ENCODE measurements at places on chromosomes 4 and X. TPM values are rescaled to one million over a fixed set of nuclear protein-coding genes. Genes with fewer than 3 reads are reported as not detected.

DNA sequence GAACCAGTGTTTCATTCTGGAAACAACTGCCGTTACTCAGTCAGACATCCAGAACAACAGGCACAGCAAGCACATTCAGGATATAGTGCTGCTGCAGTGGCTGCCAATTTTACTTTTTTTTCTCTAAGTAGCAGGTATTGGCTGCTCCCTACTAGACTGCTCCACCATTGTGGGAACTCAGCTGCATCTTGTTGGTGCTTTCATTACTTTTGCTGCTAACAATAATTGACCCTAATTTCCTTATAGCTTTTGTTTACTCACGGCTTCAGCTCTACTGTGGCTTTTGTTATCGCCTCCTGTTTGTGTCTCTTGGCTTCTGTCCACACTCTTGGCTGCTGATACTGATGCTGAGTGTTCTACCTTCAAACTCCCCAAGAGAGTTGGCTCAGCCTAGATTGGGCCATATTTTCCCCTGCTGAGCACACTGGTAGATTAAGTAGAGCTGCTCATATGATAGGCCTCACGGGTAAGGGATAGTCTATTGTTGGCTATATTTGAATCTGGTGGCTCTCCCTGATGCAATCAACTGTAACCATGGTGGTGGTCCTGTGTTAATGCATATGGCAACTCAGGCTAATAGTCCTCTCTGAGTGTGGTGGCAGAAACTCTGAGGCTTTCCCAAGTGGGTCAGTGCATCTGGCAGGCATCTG, 44.5 kb upstream of the IL2 start:
- H3K4me3 ChIP-seq = no peak overlapping the region
- H3K4me1 ChIP-seq = no peaks in the 10 kb centered on the region
- no peaks in the 10 kb centered on the region for H3K36me3 ChIP-seq
- no peak for DNase-seq
- no peak overlapping the region for H3K27ac ChIP-seq

GRCh38 chr4:183197140-183197539, 98.1 kb downstream of the WWC2 start:
- no peak for DNase-seq
- H3K27ac ChIP-seq = no peak overlapping the region
- no peak overlapping the region for H3K4me3 ChIP-seq
- H3K36me3 ChIP-seq = no peaks in the 10 kb centered on the region
- H3K27me3 ChIP-seq = no peaks in the 10 kb centered on the region

DNA sequence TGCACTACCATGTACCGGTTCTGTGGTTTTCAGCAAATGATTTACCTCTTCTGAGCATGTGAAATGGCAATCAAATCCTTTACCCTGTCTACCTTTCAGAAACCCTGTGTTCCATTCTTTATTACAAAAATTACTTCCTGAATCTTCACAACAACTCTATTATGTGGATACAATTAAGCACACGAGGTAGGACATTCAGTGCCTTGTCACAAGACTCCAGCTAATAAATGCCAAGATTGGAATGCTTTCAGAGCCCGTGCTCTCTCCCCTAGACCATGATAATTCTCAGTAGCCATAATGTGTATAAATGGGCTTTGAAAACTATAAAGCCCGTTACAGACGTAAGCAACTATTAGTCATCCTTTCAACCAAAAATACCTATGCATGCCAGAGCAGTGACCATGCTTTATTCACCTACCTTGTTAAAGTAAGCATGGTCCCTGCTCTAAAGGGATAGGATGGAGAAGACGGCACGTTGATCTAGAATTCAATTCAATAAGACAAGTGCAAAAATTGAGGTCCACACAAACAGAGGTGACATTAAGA, 2.4 kb downstream of the RXFP1 start:
- H3K27ac ChIP-seq = no peak overlapping the region
- no peak overlapping the region for H3K4me3 ChIP-seq
- no peaks in the 10 kb centered on the region for H3K36me3 ChIP-seq
- no peaks in the 10 kb centered on the region for H3K27me3 ChIP-seq
- H3K4me1 ChIP-seq = no peaks in the 10 kb centered on the region

Gene RIBC1
- total RNA-seq = 0.92 TPM

- no peaks in the 10 kb centered on the region for H3K36me3 ChIP-seq
- H3K27me3 ChIP-seq = no peaks in the 10 kb centered on the region
- H3K27ac ChIP-seq = no peak overlapping the region
- no peaks in the 10 kb centered on the region for H3K4me1 ChIP-seq
- DNase-seq = no peak
- no peak overlapping the region for H3K4me3 ChIP-seq
These were observed 83.1 kb downstream of the TEX13C start for GRCh38 chrX:125402807-125403206.

Gene MAD2L1
- total RNA-seq = 2.8 TPM

GRCh38 chr4:825971-826330, at the start of gene CPLX1:
Gene CPLX1 (minus strand): TSS chr4:826129. CDS start chr4:824522, 1,607 bp downstream.
- H3K36me3 ChIP-seq = no peaks in the 10 kb centered on the region
- no peak within 1 kb of the TSS for H3K4me3 ChIP-seq
- peaks cover 21% of the 10 kb centered on the region for H3K4me1 ChIP-seq
- no peak for DNase-seq
- no peak within 1 kb of the TSS for H3K27ac ChIP-seq
- peaks cover 81% of the 10 kb centered on the region for H3K27me3 ChIP-seq

GRCh38 chrX:136666088-136666487, 18.1 kb downstream of the CD40LG start:
- DNase-seq = no peak
- no peaks in the 10 kb centered on the region for H3K36me3 ChIP-seq
- H3K27ac ChIP-seq = no peak overlapping the region
- no peaks in the 10 kb centered on the region for H3K4me1 ChIP-seq
- H3K4me3 ChIP-seq = no peak overlapping the region

GRCh38 chr4:156898373-156899117, 73.1 kb downstream of the PDGFC start:
- H3K27me3 ChIP-seq = no peaks in the 10 kb centered on the region
- no peaks in the 10 kb centered on the region for H3K36me3 ChIP-seq
- H3K4me3 ChIP-seq = no peak overlapping the region

GRCh38 chr4:69120870-69121269, 24.6 kb downstream of the UGT2B7 start:
- H3K4me3 ChIP-seq = no peak overlapping the region
- no peak overlapping the region for H3K27ac ChIP-seq
- no peaks in the 10 kb centered on the region for H3K27me3 ChIP-seq

DNA sequence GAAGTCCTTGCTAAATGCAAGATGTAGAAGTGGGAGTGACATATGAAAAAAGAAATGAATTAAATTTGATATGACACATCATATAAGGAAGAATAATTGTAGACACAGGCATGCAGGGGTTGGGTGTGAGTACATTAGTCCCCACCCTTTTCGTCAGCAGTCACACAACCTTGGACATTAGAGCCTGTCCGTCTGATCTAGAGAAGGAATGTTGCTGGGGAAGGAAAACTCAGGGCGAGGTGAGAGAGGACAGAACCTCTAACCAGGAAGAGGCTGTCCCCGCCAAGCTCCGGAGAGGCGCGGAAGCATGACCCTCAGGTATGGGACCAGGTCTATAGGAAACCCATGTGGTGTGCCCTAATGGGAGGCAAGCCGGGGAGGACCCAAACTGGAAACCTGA, 102.1 kb downstream of the RELL1 start:
- DNase-seq = no peak
- H3K4me1 ChIP-seq = no peaks in the 10 kb centered on the region
- H3K4me3 ChIP-seq = no peak overlapping the region
- no peaks in the 10 kb centered on the region for H3K27me3 ChIP-seq

DNA sequence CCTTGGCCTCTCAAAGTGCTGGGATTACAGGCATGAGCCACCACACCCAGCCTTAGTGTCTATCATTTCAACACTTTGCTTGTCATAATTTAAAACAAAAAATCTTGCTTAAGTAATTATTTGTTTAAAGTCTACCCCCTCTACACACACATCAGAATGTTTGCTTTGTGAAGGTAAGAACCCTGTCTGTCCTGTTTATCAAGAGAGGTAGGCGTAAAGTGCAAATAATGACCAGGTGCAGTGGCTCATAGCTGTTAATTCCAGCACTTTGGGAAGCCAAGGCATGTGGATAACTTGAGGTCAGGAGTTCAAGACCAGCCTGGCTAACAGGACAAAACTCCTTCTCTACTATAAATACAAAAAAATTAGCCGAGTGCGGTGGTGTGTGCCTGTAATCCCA, 326.7 kb upstream of the CLNK start:
- DNase-seq = no peak
- no peak overlapping the region for H3K4me3 ChIP-seq
- no peaks in the 10 kb centered on the region for H3K36me3 ChIP-seq
- H3K27me3 ChIP-seq = no peaks in the 10 kb centered on the region

GRCh38 chr4:187491286-187491685, 504.3 kb upstream of the ZFP42 start:
- no peaks in the 10 kb centered on the region for H3K27me3 ChIP-seq
- DNase-seq = no peak
- H3K27ac ChIP-seq = no peak overlapping the region
- no peak overlapping the region for H3K4me3 ChIP-seq

- DNase-seq = no peak
- H3K4me1 ChIP-seq = no peaks in the 10 kb centered on the region
- no peak overlapping the region for H3K27ac ChIP-seq
- no peaks in the 10 kb centered on the region for H3K36me3 ChIP-seq
- H3K27me3 ChIP-seq = no peaks in the 10 kb centered on the region
- no peak overlapping the region for H3K4me3 ChIP-seq
These were observed 46.2 kb downstream of the STAP1 start for GRCh38 chr4:67604749-67605148.

DNA sequence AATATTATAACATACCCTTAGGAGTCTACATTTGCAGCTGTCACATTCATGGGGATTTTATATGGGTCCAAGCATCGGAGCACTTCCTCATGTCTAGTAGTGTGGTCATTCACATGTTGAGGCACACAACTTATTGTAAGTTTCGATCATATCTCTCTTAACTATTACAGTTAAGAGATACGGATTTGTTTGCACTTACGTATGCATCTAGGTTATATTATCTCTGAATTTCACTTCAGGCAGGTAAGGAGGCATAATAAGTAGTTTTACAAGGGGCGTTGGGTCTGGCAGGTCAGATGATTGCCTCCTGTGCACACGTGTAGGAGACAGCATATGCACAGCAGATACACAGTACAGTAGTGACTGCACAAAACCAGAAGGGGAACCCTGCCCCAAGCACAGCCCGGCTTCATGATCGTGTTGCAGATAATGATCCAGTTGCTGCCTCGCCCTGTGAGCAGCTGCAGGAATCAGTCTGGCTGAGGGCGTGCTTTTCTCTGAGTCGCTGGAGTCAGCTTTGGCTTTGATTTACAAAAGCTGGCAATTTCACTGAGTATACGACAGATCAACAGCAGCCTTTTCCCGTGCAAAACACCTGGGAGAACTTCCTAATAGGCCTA, 302.9 kb upstream of the GATB start:
- H3K4me1 ChIP-seq = peaks cover 11% of the 10 kb centered on the region
- H3K4me3 ChIP-seq = no peak overlapping the region
- no peaks in the 10 kb centered on the region for H3K36me3 ChIP-seq
- H3K27me3 ChIP-seq = no peaks in the 10 kb centered on the region
- H3K27ac ChIP-seq = no peak overlapping the region

GRCh38 chr4:138113819-138114400, 128.2 kb downstream of the SLC7A11 start:
- no peaks in the 10 kb centered on the region for H3K36me3 ChIP-seq
- no peak overlapping the region for H3K27ac ChIP-seq
- no peak for DNase-seq
- H3K4me1 ChIP-seq = no peaks in the 10 kb centered on the region
- no peaks in the 10 kb centered on the region for H3K27me3 ChIP-seq
- no peak overlapping the region for H3K4me3 ChIP-seq

DNA sequence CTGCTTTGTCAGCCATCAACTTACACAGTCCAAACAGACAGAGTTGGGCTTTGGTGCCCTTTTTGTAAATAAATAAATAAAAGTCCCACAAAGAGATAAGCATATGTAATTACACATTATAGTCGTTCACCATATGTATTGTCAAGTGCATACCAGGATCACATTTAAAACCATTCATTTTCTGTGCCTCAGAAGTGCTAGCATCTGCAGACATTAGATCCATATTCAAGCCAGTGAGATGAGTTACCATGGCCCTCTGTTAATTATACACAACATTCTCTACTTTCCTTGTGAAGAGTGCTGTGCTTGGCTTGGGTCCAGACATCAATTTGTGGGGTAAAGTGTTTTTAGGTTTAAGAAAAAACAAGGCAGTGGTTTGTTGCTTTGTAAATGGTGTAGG, 76.8 kb downstream of the ENOX2 start:
- no peaks in the 10 kb centered on the region for H3K27me3 ChIP-seq
- H3K4me1 ChIP-seq = no peaks in the 10 kb centered on the region
- no peak overlapping the region for H3K4me3 ChIP-seq
- H3K27ac ChIP-seq = no peak overlapping the region
- no peak for DNase-seq
- H3K36me3 ChIP-seq = no peaks in the 10 kb centered on the region

DNA sequence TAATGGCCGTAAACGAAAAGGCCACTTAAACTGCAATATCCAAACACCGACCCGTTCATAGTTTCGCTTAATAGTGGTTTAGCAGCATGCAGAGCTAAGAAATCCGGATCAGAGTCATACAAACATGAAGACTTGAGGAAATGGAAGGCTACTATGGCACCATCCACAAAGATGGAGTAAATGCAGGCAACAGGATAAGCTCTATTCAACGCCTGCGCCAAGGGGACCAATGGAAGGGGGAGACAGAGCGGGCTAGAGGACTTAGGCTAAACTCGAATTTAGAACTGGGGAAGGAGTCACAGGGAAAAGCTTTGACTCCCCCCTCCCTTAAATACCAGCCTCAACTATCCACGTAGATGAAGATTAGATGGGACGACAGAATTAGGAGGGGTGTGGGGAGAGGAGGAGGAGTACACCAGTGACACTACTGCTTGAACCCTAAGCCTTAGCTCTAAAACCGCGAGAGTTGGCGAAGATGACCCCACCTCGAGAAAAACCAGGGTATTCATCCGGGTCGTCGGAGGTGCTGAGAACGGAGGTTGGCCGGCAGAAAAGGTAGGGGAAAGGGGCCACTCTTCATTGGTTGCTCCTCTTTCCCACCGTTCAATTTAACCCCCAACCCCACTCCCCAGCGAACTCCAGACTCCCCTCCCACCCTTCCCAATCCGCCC, 3.5 kb downstream of the HUWE1 start:
- no peaks in the 10 kb centered on the region for H3K27me3 ChIP-seq
- peak overlapping the region; percentile 56 for H3K4me3 ChIP-seq
- H3K4me1 ChIP-seq = peaks cover 37% of the 10 kb centered on the region
- peak overlapping the region; percentile 85 for H3K27ac ChIP-seq
- no peaks in the 10 kb centered on the region for H3K36me3 ChIP-seq
- DNase-seq = no peak

GRCh38 chrX:155115174-155115819, 44.0 kb downstream of the BRCC3 start:
- DNase-seq = no peak
- H3K27me3 ChIP-seq = no peaks in the 10 kb centered on the region
- no peak overlapping the region for H3K4me3 ChIP-seq
- no peaks in the 10 kb centered on the region for H3K4me1 ChIP-seq
- peaks cover 12% of the 10 kb centered on the region for H3K36me3 ChIP-seq

- no peaks in the 10 kb centered on the region for H3K4me1 ChIP-seq
- no peaks in the 10 kb centered on the region for H3K36me3 ChIP-seq
- H3K27ac ChIP-seq = no peak overlapping the region
- H3K27me3 ChIP-seq = no peaks in the 10 kb centered on the region
- DNase-seq = no peak
- no peak overlapping the region for H3K4me3 ChIP-seq
These were observed 11.1 kb downstream of the CENPU start for GRCh38 chr4:184722798-184723197.

Gene ADAM29
- total RNA-seq = not detected
